Effector memory CD8-positive, alpha-beta T cell (primary cell): ENCODE measurements at places on chromosomes 2 and 18.

DNA sequence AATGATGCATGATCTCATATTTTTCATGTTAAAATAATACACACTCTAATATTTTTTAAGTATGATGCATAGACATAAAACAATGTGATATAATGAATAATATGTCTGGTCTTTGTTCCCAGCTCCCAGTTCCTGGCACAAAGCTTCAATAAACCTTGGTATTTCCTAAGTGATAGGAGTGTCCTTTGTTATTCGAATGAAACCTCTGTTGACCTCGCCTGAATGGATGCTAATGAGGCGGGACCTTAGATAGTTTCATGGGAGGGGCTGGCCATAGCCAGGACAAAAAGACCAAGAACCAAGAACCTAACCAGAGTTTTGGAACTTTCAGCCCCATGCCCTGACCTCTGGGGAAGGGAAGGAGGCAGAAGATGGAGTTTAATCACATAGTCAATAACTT, 257.7 kb upstream of the COPS8 start:
- no peak for DNase-seq

GRCh38 chr2:67836866-67837265, 225.9 kb downstream of the C1D start:
- DNase-seq: no peak

- DNase-seq: no peak
Measured at GRCh38 chr18:44766450-44766849, 85.8 kb downstream of the SETBP1 start.

GRCh38 chr2:191687867-191688266, 9.9 kb downstream of the NABP1 start:
- no peak for DNase-seq

DNA sequence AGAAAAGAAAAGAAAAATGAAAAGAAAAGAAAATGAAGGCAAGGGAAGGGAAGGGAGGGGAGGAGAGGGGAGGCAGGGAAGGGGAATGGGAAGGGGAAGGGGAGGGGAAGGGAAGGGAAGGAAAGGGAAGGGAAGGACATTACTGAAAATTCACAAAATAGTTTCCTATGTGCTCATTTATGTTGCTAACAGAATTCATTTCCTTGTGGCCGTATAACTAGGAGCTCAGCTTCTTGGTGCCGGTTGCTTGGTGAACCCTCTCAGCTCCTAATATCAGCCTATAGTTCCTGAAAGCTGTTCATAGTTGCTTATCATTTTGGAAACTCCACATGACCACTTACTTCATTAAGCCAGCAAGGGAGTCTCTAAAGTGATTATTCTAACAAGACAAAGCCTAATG, 379.8 kb upstream of the TMEFF2 start:
- DNase-seq: no peak

DNA sequence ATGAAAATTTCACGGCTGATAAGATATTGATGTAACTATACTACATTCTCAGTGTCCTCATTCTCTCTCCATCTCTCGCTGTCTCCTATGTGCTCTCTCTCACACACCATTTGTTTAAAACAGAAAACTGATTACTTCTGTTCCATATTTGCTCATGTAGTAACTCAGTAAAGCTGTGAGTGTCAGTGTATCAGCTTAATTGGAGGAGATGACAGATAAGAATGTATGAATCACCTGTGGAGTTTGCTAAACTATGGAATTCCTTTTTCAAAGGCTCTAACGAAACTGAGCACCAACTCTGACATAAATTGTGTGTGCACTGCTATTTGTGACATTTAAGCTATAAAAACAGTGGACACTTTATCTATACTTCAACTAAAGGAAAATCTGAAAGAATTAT, 1080.0 kb downstream of the DSC3 start:
- no peak for DNase-seq

DNA sequence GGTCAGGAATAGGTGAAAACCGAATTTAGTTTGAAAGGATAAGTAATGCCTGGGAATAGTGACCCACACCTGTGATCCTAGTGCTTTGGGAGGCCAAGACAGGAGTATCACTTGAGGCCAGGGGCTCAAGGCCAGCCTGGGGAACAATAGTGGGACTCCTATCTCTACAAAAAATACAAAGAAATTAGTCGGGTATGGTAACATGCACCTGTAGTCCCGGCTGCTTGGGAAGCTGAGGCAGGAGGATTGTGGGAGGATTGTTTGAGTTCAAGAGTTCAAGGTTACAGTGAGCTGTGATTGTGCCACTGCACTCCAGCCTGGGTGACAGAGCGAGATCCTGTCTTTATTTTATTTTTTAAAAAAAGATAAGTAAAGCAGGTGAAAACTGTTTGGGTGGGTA, 3.8 kb upstream of the MYO1B start:
- no peak for DNase-seq

- DNase-seq: no peak
Measured at GRCh38 chr2:143683977-143684376, 554.8 kb downstream of the ARHGAP15 start.

- no peak for DNase-seq
Measured at GRCh38 chr18:5444269-5444668, 99.5 kb downstream of the EPB41L3 start.

- DNase-seq: no peak
Measured at GRCh38 chr18:59358414-59358711, 702 bp downstream of the LMAN1 start.

DNA sequence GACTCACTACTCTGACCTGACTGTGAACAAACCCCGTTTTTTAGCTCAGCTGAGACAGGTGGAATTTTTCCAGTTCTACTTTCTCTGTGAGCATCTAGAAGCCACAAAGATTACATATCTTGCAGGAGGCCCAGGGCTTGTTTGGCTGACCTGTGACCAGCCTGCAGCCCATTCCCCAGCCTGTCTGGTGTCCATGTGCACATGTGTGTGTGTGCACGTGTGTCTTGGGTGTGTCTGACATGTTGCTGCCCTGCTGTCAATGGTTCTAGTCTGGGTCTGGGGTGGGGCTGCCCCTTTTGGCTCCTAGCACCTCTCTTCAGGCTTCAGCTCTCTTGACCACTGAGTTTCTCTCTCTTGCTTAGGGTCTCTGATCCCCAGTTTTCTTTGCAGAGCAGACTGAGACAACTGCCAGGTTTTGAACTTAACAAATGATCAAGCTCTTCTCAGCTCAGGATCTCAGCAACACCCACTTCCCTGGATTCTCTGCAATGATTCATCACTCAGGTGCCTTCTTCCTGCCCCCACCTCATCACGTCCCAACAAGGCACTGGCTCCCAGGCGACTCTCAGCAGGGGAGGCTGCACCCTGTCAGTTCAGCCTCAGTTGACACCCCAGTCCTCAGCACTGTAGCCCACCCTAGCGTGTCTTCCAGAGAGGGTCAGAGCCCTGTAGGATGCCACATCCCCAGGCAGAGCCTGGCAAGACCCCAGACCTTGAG, 130.3 kb downstream of the CELF4 start:
- no peak for DNase-seq

GRCh38 chr2:242040303-242040655, 170.8 kb downstream of the RTP5 start:
- no peak for DNase-seq

DNA sequence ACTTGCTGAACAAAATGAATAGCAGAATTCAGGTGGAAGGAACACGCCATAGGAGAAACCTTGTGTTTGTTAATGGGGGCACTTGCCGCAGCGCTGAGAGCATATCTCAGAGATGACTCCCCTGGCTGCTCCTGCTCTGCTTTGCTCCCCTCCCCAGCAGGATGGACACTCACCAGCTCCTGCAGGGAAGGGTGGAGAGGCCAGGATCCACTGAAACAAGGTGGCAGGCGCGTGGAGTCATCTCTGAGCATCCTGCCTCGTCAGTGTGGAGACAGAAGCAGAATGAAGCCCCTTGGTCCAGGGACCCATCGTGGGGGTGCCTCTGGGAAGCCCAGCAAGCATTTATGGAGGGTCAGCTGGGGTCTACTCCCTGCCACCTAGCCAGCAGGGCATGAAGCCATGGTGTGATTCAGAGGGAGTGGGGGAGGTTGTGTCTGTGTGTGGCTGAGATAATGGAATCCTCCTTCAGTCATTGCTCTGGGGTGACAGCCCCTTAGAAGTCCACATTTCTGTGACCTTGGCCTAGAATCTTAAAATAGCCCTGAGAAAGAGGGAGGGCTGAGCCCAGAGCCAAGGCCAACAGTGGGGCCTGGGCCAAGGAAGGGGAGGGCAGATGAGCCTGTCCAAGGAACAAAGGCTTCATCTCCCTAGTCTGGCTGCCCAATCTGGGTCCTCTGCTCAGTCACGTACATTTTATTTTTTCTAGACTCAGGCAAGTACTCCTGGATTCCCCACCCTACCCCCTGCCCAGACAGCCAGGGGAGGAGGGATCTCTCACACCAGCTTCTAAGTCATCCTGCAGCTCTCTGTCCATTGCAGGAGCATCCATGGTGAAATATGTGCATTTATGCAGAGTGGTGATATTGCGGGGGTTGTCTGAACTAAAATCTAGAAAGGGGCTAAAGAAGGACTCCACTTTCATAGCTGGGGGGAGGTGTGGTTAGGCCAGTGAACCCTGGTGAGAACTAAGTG, 215.4 kb downstream of the ZBTB7C start:
- DNase-seq: no peak

DNA sequence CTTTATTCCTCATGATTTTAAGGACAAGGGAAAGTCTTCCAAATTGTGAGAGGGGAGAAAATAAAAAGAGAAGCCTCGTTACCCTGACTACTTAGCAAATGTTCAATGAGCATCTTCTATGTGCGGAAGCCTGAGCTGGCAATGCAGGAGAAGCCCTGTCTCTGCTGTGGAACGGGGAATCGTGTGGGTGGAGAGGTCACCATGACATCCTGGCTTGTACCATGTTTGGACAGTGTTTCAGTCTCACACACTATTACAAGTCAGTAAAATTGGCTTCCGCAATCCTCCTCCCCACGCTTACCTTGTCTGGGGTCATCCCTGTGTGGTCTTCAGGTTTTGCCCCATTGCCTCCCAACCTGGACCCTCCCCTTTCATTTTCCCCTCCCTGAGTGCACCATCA, 65.0 kb upstream of the PPM1B start:
- DNase-seq: no peak

DNA sequence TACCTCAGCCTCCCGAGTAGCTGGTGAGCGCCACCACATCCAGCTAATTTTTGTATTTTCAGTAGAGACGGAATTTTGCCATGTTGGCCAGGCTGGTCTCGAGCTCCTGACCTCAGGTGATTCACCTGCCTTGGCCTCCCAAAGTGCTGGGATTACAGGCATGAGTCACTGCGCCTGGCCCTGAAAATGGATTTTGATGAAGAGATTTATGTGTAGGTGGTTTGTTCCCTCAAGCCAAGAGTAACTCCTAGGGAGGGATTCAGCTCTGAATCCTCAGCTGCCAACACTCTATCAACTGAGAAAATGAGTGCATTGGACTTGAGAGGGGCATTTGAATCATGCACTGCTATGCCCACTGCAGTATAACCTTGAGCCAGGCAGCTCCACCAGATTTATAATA, 17.5 kb upstream of the LIPG start:
- DNase-seq: no peak

DNA sequence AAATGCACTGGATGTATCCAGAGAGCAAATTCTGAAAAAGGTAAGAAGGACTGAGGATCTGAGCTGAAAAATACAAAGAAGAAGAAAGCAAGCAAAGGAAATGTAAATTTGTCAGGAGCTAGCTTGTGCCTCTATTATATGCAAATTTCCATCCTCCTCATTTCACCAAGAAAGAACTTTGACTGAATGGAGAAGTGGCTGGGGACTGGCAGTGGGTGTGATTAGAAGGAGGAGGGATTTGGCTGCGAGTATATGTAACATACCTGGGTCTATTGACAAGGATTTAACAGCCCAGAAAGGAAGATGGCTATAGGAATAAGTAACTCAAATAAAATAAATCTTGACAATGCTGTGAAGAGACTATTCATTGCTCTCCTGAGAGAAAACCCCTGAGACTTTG, 19.4 kb upstream of the RIT2 start:
- no peak for DNase-seq

DNA sequence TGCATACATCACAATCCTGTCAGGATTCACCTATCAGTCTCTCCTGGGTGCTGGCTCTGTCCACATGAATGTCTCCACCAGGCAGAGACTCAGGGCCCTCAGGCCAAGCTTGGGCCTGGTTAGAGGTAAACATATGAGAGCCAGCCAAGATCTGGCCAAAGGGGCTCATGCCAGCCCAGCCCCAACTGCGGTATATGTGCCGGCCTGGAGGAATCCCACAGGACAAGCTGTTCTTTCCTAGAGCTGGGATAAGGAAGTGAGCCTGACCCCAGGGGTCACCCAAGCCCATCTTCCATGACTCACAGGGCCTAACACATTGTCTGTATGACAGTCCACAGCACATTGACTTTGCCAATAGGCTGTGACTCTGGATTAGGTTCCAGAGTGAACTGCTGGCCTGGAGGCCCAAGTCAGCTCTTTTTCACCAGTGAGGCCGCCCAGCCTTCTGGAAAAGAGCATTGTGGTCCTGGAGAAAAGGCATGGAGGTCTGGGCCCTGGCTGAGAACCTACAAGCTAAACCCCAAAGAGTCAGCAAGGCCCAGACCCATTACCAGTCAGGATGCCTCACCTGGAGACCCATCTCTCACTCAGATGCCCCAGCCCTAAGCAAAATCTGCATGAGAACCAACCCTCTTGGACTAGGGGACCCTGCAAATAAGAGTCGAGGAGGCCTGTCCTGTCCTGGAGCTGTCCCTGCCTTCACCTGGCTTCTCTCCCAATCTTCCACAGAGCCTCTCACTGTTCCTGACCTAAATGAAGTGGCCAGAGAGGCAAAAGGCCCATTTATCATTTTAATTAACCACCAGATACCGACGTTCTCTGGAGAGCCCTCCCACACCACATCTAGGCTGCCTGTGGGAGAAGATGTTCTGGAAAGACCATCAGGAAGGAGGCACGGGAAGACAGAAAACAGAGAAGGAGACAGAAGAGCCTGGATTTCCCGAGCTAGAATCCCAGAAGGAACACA, 120.9 kb upstream of the PKDCC start:
- DNase-seq: no peak

GRCh38 chr18:58955001-58955400, 90.3 kb downstream of the ZNF532 start:
- DNase-seq: no peak

DNA sequence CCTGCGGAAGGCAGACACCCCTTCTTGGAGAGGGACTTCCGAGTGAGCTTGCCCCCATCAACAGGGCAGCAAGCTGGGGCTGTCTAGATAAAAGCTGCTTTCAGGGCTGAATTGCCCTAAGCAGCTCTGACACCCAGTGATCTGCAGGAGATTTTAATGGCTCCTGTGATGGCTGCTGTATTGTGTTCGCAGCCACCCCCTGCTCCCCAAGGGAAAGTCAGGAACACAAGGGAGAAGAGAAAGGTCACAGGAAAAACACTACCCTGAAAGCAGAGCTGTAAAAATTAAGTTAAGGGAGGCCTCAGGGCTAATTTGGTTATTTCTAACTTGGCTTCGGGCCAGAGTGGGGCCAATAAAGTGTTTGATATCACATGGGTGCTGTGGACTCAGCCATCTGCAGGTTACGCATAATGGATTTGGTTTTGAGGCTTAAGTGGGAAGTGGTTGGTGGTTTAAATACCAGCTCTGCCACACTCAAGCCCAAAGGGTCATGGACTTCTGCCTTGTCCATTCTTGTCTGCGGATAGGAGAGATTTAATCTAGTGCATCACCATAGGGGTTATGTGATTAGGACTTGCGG, 147.6 kb downstream of the CLIP4 start:
- no peak for DNase-seq
